ENCODE measurements at places on chromosomes 16 and 17. TPM values are rescaled to one million over a fixed set of nuclear protein-coding genes. Genes with fewer than 3 reads are reported as not detected.
A peak's percentile ranks its signal among the peaks of the same experiment; 100 is the strongest.

Gene TCAP
- total RNA-seq: 0.54 TPM

Gene TBC1D28
- total RNA-seq: not detected

Gene ZNF624
- 9.2 TPM for total RNA-seq

Gene SP2
- total RNA-seq: 29.1 TPM

Gene PRDM7
- total RNA-seq: not detected

Gene APOBR
- not detected for total RNA-seq

Gene CES1
- 625 TPM for total RNA-seq

Gene RAB37
- not detected for total RNA-seq

GRCh38 chr17:47267354-47267828 lies 13.8 kb downstream of the ITGB3 start:
- no peak for DNase-seq

DNA sequence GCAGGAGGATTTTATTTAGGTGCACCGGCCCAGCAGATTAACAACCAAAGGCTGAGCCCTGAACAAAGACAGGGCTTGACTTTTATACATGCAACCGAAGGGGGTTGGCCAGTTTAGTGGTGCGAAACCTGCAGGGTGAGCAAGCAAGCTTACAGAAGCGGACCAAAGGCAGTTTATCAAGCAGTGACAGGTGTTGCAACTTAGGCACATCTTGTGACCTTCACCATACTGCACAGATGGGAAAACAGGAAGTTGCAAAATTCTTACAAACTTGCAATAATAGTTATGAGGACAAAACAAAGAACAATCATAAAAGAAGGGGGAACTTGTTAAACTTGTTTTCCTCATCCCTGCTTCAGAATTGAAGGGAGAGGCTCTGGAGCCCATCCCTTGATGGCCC lies 1265.1 kb downstream of the CDH8 start:
- no peak for DNase-seq

- no peak for DNase-seq
Observed at GRCh38 chr17:70857351-70857750, 688.0 kb downstream of the KCNJ2 start.

DNA sequence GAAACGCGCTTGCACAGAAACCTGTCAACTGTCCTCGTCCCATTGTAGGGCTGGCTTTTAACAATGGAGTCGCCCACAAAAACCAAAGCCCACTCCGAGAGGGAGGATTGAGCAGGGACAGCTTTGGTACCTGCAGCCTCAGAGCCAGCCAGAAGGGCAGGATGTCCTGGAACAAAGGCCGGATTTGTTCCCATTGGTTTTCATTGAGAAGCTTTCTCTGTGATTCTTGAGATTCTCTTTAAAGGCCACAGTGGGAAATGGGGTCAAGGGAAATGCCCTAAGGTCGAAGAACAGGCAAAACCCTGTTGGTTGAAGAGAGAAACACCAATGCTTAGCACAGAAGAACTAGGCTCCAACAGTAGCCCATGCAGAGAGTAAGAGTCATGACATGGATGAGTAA lies 65.4 kb downstream of the C16orf78 start:
- no peak for DNase-seq

DNA sequence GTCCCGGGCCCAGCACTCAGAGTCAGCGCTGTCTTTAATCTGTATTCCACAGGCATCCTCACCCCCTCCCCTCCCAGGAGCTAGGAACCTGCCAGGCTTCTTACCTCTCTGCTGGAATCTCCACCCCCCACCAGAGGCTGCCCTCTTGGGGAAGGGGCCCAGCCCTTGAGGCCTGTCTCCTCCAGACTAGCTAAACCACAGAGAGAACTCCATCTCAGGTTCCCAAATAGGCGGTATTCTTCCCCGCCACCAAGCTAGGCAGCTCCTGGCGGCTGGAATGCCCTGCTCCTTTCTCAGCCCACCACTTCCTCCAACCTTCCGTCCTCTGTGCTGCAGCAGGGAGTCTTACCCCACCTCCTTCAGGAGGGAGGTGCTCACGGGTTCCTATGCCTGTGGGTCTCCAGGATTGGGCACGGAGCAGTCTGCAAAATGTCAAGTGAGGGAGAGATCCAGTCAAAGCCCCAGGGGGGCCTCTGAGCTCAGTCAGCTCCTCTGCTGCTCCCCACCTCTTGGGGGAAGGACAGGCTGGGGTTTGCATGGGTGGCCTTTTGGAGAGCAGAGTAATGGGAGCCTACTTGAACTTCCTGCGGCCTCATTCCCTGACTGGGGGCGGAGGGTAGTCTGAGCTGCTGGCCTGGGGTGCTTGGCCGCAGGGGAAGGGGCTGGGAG lies 55.7 kb downstream of the SREBF1 start:
- DNase-seq: peak; percentile 91

GRCh38 chr17:17494499-17494869 lies 1.7 kb downstream of the RASD1 start:
- DNase-seq: no peak

DNA sequence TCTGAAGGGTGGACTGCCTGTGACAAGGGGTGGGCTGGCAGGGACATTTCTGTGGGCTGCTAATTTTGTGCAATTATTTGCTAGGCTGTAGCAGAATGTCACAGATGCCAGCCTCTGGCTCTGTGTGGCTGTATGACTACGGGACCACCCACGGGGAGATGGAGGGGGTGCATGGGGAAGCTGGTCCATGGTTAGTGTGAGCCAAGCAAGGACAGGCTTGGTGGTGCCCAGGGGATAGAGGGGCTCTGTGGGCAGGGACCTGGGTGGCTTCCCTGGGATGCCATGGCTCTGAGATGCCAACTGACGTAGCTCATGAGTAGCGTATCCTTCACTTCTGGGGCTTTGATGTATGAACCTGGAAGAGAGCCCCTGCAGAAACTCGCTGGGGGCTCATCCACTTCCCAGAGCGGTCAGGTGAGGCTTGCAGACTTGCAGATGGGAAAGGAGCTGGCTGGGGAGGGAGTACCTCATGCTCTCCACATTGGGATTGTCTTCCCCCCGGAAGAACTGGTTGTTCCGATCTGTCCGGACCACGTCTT lies 87.2 kb downstream of the TBC1D16 start:
- DNase-seq: no peak

GRCh38 chr16:88713568-88714419 lies 7.5 kb downstream of the CTU2 start:
- no peak for DNase-seq

GRCh38 chr17:34542700-34543336 lies 36.6 kb upstream of the TMEM132E start:
- peak; percentile 2 for DNase-seq

- no peak for DNase-seq
Observed at GRCh38 chr17:29621751-29622194, 939 bp downstream of the CORO6 start.

GRCh38 chr17:29760279-29761039 lies 137.7 kb upstream of the CORO6 start:
- peak; percentile 55 for DNase-seq

- DNase-seq: no peak
Observed at GRCh38 chr17:59652119-59652518, 32.4 kb downstream of the CLTC start.

DNA sequence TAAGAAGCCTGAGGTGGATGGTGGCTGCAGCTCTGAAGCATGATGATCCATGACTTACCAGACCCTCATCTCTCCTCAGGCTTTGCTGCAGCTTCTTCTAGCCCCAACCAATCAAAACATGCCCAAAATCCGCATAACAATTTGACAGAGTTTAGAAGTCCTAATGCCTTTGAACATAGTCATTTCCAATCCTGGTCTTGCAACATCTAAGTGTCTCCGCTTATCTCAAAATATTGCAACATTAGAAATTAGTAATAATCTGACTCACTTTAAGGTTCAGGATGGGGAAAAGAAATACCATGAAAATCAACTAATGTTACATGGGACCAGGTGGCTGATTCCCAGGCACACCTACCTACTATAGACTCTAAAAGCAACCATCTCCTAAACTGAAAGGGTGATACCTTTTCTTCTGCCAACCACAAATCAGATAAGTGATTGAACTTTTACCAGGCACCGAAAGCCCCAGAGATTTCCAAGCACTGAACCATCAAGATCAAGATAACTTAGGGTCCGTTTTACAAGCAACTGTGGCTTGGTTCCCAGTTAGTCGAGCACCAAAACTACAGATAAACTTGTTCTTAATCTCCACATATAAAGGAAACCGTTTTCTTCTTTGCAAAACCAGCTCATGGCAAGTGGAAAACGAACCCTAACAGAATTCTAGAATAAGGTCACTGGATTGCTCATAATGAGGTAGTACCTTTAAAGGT lies 14.0 kb downstream of the ERN1 start:
- no peak for DNase-seq

DNA sequence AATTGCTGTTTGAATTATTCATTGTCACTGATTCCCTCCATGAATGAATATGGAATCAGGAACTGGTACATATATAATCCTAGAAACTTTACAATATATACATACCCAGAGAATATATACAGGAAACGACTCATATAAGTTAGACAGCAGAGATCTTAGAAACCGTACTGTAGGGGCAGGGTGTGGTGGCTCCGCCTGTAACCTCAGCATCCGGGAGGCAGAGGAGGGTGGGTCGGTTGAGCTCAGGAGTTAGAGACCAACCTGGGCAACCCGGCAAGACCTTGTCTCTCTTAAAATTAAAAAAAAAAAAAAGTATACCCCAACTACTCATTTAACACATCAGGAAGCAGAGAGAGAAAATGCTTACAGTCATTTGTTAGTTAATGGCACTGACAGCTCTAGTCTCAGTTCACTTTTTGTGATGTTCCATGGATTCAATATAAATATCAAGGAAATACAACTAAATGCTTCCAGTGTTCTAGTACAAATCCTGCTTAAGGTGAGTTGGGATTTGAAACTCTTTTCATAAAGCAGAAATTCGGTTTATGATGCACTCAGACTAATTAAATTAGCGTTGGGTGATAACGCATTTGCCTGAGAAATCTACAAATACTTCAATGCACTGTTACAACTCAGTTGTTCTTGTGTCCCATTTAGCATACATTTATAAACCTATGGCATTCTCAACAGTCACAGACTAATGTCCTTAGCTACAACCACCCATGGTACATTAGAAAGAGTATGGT lies 5.6 kb downstream of the GLG1 start:
- DNase-seq: no peak

GRCh38 chr16:24534620-24535019 lies 4.7 kb upstream of the RBBP6 start:
- peak; percentile 52 for DNase-seq

DNA sequence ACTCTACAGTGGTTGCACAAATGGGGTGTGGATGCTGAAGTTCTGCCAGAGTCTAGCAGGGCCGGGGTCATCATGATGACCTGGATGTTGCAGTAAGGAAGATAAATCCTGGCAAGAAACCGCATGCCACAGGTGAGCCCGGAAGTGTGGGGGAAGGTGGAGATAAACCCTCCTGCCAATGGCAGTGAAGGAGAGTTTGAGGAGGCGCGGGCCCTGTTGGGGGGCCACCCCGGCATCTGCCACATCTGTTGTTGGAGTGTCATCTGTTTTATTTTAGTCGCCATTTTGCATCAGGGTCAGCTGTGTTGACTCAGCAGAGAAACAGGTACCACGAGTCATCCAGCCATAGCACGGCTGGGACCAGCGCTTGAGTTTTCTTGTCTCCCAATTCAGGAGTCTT lies 173.8 kb upstream of the CHMP6 start:
- DNase-seq: no peak

GRCh38 chr17:32798938-32799337 lies 78.0 kb downstream of the MYO1D start:
- DNase-seq: no peak

GRCh38 chr16:3348547-3349167 lies 7.0 kb upstream of the OR2C1 start:
- no peak for DNase-seq

DNA sequence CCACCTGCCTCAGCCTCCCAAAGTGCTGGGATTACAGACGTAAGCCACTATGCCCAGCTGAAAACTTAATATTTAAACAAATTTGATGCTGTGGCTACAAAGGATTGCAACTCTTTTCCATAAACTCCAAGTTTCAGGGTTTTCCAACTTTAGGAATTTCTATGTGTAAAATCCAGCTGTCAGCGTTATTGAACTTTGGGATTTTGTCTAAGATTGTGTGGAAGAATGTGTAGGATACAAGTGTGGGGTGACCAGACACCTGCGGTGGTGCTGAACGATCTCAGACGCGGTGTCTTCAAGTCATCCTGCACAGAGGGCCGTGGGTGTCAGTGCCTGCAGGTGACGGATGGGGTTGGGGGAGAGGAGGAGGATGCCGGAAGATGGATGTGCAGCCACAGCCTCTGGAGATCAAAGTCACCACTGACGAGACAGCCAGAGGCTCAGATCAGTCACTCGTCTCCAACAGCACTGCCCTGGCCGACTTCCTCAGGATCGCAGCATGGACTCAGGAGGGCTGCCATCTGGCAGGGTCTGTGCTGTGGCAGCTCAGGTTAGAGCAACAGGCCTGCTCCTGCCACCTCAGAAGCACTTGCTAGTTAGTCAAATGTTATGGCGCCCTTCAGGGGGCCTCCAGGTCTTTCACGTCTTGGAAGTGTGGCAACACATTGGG lies 13.0 kb downstream of the ACSF3 start:
- no peak for DNase-seq

DNA sequence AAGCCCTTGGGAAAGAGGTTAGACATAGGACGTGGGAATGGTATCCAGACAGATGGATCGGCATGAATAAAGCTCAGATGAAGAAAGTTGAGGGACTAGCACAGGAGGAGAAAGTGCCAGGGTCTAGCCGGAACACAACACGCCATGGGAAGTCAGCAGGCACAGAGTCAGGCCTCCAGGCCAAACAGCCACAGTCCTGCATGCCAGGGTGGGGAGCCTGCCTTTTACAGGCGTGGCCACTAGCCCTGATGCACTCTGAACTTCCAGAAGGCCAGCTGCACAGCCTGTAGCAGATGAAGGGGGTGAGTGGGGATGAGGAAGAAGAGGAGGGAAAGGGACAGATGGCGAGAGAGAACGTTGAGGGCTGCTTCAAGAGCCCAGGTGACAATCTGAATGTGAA lies 5.2 kb downstream of the B9D1 start:
- no peak for DNase-seq

GRCh38 chr16:72794986-72795385 lies 252.9 kb downstream of the ZFHX3 start:
- DNase-seq: no peak

DNA sequence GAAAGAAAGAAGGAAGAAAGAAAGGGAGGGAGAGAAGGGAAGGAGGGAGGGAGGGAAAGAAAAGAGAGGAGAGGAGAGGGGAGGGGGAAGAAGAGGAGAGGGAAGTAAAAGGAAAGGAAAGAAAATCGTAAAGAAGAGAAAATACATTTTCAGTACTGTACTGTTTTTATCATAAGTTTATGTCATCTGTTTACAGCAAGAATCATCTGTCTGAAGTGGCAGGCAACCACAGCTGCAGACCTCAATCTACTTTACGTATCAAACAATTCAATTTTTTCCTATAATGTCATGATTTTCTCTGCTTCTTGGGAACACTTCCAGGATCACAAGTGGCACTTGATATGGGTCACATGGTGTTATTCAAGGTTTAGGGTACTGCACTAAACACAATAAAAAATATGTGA lies 58.3 kb downstream of the USP32 start:
- DNase-seq: no peak

- DNase-seq: no peak
Observed at GRCh38 chr17:50053654-50053960, 2.3 kb upstream of the ITGA3 start.

All from A673 (cell line).